ENCODE measurements at places on chromosomes 5 and 9.
A peak's percentile ranks its signal among the peaks of the same experiment; 100 is the strongest.

DNA sequence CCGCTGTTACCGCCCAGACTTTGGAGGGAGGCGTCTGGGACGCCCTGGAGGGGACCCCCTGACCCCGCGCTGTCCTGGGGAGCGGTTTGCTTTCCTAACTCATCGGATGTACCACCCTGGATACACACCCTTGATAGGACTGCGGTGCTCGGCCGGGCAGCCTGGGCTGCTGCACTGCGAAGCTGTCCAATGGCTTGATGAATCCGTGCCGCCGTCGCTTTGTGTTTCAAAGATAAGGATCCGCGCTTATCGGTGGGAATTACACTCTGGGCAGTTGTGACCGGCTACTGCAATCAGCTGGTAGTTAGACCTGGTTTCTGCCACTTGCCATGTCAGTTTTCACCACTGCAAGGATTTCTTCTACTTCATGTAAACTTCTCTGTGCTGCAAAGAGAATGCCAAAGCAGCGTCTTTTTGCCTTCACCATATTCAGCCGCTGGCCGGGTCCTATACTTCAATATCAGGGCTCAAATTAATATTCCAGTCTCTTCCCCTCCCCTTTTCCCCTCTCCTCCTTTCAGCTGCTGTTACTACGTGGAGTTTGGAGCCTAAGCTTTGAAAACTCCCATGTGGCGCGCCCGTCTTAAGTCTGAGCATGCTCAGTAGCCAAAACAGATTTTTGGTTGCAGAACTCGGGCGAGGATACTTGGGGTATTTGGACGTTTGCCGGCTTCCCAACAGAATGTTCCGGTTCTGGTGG is 727 bp downstream of the SMAD5 start:
- peak; percentile 70 for DNase-seq

- DNase-seq: no peak
These were observed 264.2 kb downstream of the TMEM38B start for GRCh38 chr9:105958587-105958986.

DNA sequence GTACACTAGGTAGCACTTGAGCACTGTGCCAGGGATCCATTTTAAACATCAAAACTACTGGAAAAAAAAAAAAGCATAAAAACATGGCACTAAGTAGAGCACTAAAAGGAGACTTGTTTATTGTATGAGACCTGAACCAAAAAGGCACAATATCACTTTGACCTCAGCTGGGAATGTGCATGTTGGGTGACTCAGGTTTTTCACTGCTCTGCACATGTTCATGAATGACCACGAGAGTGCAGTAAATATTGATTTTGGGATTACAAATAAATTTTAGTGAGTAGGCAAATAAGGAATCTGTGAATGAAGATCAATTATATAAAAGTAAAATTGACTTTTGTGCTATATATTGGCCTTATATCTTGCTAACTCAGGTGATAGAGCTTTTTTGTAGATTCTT is 11.8 kb downstream of the RMI1 start:
- DNase-seq: no peak

DNA sequence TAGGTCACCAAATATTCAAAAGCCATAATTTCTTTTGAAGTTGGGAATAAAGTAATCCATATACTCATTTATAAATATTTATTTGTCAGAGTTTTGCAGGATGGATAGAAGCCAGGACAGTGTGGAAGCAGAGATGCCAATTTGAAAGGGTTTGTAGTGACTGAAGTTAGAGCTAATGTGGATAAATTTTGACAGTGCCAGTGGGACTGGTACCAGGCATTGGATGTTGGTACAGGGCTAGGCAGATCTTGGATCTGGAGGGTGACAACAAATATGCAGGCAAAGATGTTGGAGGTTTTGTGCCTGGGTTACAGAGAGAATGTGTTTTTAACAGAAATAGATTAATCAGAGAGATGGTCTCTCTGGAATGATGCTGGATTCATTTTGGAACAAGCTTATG is 135.6 kb downstream of the DMRTA1 start:
- no peak for DNase-seq

- DNase-seq: no peak
These were observed 5.7 kb downstream of the NKD2 start for GRCh38 chr5:1014346-1014745.

GRCh38 chr9:125176636-125177035 is 13.0 kb downstream of the PPP6C start:
- no peak for DNase-seq

DNA sequence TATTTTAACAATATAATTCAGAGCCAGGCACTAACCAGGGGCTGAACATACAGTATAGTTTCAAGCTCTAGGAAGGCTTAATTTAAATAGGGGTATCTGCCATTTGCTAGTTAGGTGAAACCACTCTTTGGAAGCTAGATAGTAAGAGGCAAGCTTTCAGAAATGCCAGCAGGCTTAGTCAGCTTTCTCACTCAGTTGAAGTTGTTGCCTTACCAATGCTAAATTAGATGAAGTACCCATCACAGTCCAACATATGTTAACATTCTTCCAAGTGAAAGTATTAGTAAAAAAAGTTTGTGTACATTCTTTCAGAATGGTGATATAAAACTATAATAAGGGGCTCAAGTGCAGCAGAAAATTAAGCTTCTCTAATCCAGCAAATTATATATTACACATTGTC is 215.0 kb downstream of the CNTLN start:
- no peak for DNase-seq

GRCh38 chr5:120139039-120139438 is 325.1 kb upstream of the PRR16 start:
- peak; percentile 29 for DNase-seq

DNA sequence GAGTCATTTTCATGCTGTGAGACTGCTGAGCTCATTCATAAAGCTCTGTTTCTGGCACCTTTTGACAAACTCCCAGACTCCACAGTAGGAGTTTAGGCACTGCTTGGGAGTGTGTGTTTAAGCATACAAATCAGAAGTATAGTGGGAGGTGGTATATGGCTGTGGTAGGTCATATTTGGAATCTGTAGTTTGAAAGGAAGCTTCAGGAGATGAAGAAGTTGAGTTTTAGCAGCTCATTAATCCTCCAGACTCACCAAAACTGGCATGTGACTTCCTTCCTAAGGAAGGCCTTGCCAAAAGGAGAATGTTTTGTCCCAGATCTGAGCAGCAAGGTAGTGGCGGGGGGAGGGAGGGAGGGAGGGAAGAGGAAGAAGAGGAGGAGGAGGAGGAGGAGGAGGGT is 52.8 kb downstream of the SAXO1 start:
- no peak for DNase-seq

GRCh38 chr9:18061332-18061731 is 412.6 kb upstream of the ADAMTSL1 start:
- no peak for DNase-seq

DNA sequence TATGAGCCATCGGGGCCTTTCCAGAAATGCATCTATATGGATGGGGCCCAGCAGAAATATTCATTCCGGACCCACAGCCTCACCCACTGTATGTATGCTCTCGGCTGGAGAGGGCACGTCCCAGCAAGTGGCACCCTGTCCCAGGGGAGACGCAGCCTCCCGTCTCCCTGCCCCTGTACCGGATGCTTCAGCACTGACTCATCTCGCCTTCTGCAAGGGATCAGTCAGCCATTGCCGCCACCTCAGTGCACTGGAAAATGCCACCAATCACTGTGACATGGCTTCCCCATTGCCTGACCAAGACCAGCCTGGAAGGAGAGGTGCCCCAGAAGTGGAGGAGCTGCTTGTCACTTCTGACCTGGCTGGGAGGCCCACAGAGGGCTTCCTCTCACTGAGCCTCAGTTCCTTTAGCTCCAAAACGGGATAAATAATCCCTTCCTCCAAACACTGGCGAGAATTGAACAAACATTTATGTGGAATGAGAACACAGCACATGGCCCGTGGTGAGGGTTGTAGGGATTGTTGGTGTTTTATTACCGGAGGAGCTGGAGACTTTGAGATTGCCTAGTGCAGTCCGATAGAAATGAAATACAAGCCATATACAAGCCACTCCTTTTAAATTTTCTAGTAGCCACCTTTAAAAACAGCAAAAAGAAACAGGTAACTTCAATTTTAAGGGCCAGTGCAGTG is 43.9 kb upstream of the ORM1 start:
- DNase-seq: peak; percentile 83

- no peak for DNase-seq
These were observed 134.6 kb downstream of the TTLL11 start for GRCh38 chr9:121958530-121958929.

DNA sequence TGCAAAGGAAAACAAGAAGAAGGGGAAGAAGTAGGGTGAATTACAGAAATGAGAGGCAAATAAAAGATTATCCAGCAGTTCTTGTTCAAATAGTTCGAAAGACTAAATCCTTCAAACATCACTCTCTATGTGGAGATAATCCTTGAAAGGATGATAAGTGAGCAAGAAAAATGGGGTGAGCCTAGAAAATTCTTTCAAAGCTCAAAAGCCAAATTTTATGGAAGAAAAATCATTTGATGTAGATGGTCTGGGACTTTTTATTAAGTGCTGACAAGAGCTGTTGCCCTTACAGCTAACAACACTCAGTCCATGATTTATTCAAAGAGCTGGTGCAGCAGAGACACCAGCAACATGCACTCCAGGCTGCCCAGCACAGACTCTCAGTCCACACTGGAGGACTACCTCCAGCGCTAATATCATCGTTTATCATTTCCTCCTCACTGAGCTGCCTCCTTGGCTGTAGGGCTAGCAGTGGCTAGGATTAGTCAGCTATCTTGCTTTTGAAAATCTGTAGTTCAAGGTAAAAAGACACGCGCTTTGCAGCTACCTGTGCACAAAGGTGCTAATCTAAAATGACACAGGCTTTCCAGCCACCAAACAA is 264.8 kb upstream of the KIF2A start:
- DNase-seq: no peak

- no peak for DNase-seq
These were observed 19.9 kb downstream of the CDKN2A start for GRCh38 chr9:21974343-21974721.

GRCh38 chr9:131813116-131813515 is 73.2 kb upstream of the RAPGEF1 start:
- no peak for DNase-seq

Measured in tibial artery (tissue), 4 donors.